ENCODE measurements at places on chromosomes 5 and 9. TPM values are rescaled to one million over a fixed set of nuclear protein-coding genes. Genes with fewer than 3 reads are reported as not detected.

The PCDHGC3 gene
- 96.0 TPM for total RNA-seq

The OBP2B gene
- not detected for total RNA-seq

The PKD2L2 gene
- total RNA-seq = not detected

The PCDHA1 gene
- total RNA-seq = 0.06 TPM

The MTREX gene
- 110 TPM for total RNA-seq

The MAPK9 gene
- total RNA-seq = 33.8 TPM

The HIGD2A gene
- 102 TPM for total RNA-seq

The IRX4 gene
- not detected for total RNA-seq

The GNG10 gene
- total RNA-seq = 122 TPM

The TAL2 gene
- not detected for total RNA-seq

The UNC13B gene
- total RNA-seq = 18.3 TPM

The CRHBP gene
- total RNA-seq = not detected

The GOLM1 gene
- total RNA-seq = 39.0 TPM

The GRPEL2 gene
- 16.8 TPM for total RNA-seq

The SLC12A7 gene
- 2.5 TPM for total RNA-seq

The DMGDH gene
- total RNA-seq = 0.13 TPM

The CCDC127 gene
- 6.2 TPM for total RNA-seq

The CEL gene
- 0.57 TPM for total RNA-seq

The DOCK2 gene
- total RNA-seq = 6.1 TPM

The PCDHB5 gene
- total RNA-seq = 0.63 TPM

Measured in LHCN-M2 (cell line).